Uterine smooth muscle cell (primary cell): ENCODE measurements at places on chromosomes 1 and 21. TPM values are rescaled to one million over a fixed set of nuclear protein-coding genes. Genes with fewer than 3 reads are reported as not detected.

Gene LRRC71
- total RNA-seq: not detected in 2 replicates

Gene ZNF697
- 19.9 and 25.9 TPM in 2 replicates for total RNA-seq

Gene RHOU
- total RNA-seq: 2.1 and 2.4 TPM in 2 replicates

Gene PCP4
- total RNA-seq: not detected in 2 replicates

Gene CHRNB2
- under 0.01 TPM in 1 of 2 replicates, not detected in the other for total RNA-seq

Gene ERG
- total RNA-seq: 0.11 and 0.37 TPM in 2 replicates

Gene DDAH1
- total RNA-seq: 36.4 and 40.7 TPM in 2 replicates

Gene LEMD1
- 0.33 TPM in 1 of 2 replicates, not detected in the other for total RNA-seq

Gene RAB42
- total RNA-seq: 2.3 and 3.2 TPM in 2 replicates

Gene DESI2
- 51.9 and 53.3 TPM in 2 replicates for total RNA-seq

Gene CHIA
- not detected in 2 replicates for total RNA-seq

Gene SYPL2
- 0.75 and 1.3 TPM in 2 replicates for total RNA-seq

Gene LDLRAD2
- total RNA-seq: 0.11 TPM in 1 of 2 replicates, not detected in the other

Gene C1orf116
- under 0.01 TPM in 2 replicates for total RNA-seq
